ENCODE measurements at places on chromosomes 2 and 18. TPM values are rescaled to one million over a fixed set of nuclear protein-coding genes. Genes with fewer than 3 reads are reported as not detected.

Gene FARSB
- polyA plus RNA-seq: 22.9 TPM

Gene PROKR1
- 0.07 TPM for polyA plus RNA-seq

Gene ABI2
- polyA plus RNA-seq: 78.9 TPM

Gene CFAP221
- polyA plus RNA-seq: 13.4 TPM
